Forelimb muscle (tissue), 1 donor: ENCODE measurements at places on chromosomes 5 and 9. TPM values are rescaled to one million over a fixed set of nuclear protein-coding genes. Genes with fewer than 3 reads are reported as not detected.

Gene HMGCR
- 29.4 TPM for polyA plus RNA-seq

Gene ANKDD1B
- polyA plus RNA-seq: 1.0 TPM

Gene LTC4S
- polyA plus RNA-seq: 2.0 TPM

Gene ADAMTS16
- polyA plus RNA-seq: 5.3 TPM

Gene SLC4A9
- polyA plus RNA-seq: 0.19 TPM

Gene GFI1B
- polyA plus RNA-seq: 0.39 TPM

Gene FBP2
- polyA plus RNA-seq: 91.5 TPM

Gene ACOT12
- polyA plus RNA-seq: 0.22 TPM

GRCh38 chr9:136178061-136178772 is 26.7 kb downstream of the LHX3 start:
- DNase-seq: no peak

- no peak for DNase-seq
These were observed 121.0 kb downstream of the JAKMIP2 start for GRCh38 chr5:147661541-147661940.

DNA sequence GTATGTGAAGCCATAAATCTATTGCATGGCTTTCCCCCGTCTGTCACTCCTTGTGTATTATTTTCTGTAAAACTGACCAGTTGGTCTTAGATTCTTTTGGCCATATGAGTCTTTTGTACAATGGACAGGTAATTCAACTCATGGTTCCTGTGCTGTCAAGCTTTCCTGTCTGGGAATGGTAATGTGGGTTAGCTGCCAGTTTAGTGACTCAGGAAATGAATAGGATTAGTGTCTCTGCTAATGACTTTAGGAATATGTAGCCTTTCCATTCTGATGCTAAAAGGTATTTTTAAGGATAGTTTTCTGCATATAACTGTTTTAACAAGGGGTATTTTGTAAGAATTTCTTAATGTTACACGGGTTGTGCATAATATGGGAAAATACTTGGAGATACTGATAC is 182.7 kb downstream of the PBX3 start:
- no peak for DNase-seq

GRCh38 chr5:178367736-178368120 is 135.1 kb upstream of the PHYKPL start:
- no peak for DNase-seq

- DNase-seq: no peak
These were observed 28.7 kb upstream of the FNIP1 start for GRCh38 chr5:131825404-131826013.

DNA sequence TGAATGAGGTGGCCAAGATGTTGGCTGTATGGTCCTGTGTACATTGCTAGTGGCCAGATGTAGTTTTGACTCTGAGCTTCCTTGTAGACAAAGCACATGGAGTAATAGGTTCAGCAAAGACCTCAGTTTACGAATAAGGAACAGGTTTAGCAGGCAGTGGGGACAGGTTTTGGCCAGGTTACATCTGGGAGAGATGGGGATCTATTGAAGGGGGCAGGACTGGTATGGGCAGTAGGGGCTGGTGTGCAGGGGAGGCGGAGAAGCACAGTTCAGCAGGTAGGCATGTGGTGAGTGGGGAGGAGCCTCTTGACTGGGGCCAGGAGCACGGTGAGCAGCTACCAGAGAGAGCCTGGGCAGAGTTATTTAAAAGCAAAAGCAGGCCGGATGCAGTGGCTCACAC is 67.3 kb downstream of the PDZD2 start:
- DNase-seq: no peak

DNA sequence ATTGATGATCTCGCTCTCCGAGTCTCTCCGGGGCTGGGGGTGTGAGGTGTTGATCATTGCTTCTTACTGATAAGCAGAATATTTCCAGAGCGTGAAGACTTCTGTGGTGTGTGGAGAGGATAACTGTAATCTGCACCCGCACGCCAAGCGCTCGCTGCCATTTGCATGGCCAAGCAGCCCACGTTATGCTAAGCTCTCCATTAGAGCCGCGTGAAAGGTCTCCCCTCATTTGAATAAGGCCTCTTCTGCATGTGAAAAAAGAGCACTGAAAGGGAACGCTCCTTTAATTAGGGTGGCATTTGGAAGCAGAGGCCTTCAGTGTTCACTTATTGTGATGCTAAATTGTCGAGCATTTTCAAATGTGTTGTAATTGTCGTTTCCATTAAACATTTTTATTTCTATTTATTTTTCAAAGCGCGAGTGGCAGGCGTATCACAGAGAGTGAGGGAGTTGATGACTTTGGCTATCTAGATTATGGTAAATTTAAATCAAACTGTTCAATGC is 163.6 kb upstream of the IRX2 start:
- DNase-seq: no peak

DNA sequence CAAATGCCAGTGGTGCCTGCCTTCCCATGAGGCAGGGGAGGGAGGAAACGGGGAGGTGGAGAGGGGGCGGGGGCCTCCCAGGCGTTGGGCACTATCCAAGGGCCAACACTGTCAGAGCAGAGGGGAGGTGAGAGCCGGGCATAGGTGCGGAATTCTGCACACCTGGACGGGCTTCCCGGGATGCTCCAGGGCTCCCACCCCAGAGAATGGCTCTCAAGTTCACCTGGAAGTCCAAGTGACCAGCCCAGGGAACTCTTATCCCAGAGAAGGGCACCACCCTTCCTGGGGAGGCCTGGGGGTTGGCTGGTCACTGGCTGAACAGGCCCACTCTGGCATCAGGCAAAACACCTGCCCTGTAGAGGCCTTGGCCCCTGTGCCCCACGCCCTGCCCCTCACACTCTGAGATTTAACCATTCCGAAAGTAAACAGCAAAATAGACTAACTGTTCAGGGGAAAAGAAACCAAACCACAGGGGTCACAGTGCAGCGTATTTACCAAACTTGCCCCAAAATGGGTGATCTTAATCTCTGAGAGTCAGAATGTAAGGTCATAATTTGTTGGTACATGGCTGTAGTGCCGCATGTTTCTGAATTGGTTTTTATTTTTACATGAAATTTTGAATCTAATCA is 2.7 kb downstream of the CSF2 start:
- no peak for DNase-seq

- no peak for DNase-seq
These were observed 44.2 kb upstream of the NOTCH1 start for GRCh38 chr9:136589766-136590763.

- no peak for DNase-seq
These were observed 1.1 kb upstream of the ANKS6 start for GRCh38 chr9:98797491-98797890.

- DNase-seq: no peak
These were observed 158.0 kb upstream of the RETREG1 start for GRCh38 chr5:16774806-16775205.

GRCh38 chr9:76996700-76997099 is 22.8 kb upstream of the FOXB2 start:
- DNase-seq: no peak

- DNase-seq: no peak
These were observed 2167.2 kb upstream of the C9orf72 start for GRCh38 chr9:29740518-29740917.

GRCh38 chr9:133996531-133997520 is 4.7 kb upstream of the VAV2 start:
- no peak for DNase-seq

DNA sequence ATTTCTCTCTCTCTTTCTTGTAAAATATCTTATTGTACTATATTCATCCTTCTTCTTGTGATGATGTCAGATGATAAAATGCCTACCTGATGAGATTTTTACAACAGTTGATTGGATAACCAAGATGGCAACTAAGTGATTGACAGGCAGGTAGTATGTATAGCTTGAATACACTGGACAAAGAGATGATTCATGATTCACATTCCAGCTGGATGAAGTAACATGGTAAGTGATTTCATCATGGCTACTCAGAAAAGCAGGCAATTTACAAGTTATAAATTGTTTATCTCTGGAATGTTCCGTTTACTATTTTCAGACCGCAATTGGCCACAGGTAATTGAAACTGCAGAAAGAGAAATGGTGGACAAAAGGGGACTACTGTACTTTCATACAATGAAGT is 1471.7 kb upstream of the C9orf72 start:
- DNase-seq: no peak

DNA sequence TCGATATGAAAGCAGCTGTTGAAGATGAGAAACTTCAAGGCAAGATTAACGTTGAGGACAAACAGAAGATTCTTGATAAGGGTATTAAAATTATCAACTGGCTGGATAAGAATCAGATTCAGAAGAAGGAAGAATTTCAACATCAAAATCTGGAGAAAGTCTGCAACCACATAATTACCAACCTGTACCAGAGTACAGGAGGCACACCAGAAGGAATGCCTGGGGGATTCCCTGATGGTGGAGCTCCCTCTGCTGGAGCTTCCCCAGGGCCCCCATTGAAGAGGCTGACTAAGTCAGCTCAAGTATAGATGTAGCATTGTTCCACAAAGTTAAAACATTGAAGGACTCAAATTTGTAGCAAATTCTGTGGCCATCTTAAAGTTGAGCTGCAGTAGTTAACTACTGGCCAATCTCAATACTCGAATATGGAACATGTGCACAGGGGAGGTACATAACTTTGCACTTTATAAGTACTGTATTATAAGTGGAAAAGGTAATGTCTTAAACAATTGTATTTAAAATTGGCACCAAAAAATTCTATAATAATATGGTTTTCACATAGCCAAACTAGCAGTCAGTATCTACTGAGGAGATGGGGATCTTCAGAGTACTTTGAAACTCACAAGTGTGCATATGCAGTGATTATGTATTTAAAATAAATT is 237.5 kb downstream of the CHSY3 start:
- no peak for DNase-seq

GRCh38 chr5:180259260-180259611 is 32.6 kb downstream of the MAPK9 start:
- DNase-seq: no peak

DNA sequence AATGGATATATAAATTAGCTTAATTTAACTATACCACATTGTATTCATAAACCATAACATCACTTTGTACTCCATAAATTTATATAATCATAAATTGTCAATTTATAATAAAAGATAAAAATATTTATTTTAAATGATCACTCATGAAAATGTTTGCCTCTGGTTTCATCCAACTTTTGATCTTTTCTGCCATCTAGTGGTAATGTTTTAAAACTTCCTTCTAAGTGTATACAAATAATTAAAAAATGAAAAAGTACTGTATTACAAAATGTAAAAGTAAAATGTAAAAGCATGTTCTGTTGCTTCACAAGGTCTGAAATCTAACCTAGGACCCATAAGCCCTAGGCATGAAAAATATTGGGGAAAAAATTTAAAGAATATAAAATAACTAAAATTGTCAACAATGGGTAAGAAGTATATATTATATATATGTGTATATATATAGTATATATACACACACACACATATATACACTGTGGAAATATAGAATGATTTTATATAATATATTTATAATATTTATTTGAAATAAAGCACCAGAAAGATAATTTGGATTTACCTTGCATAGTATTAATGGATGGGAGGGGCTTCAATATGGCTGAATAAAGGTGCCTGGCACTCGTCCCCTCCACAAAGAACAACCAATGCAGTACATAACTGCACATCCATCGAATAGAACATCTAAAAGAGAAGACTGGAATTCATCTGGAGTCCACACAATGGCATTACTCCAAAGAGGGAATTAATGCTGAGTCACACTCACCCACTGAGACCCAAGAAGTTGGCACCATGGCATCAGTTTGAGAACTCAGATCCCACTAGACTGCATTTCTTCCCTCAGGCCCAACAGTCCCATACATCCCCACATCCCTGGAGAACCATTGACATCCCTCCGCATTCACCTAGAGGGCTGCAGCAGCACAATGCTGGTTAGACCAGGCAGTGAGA is 32.5 kb downstream of the ANXA1 start:
- peak; percentile 38 for DNase-seq
